ENCODE measurements at places on chromosomes 2 and 18.
A peak's percentile ranks its signal among the peaks of the same experiment; 100 is the strongest.

GRCh38 chr18:72325307-72325706 is 218.8 kb downstream of the CBLN2 start:
- no peak for DNase-seq

DNA sequence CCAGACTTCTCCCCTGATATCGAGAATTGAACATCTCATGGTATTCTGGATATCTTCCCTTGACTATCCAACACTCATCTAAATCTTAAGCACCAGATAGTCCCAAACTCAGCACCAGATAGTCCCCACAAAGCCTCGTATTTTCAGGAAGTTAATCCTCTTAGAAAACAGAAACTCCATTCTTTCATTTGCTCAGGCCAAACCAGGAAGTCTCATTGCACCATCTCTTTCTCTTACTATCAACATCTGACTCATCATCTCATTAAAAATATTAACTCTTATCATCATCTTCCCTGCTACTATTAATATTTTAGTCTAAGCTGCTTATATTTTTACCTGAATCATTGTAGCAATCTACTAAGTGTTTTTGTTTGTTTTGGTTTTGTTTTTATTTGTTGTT is 286.4 kb downstream of the GALNT13 start:
- DNase-seq, result no peak

DNA sequence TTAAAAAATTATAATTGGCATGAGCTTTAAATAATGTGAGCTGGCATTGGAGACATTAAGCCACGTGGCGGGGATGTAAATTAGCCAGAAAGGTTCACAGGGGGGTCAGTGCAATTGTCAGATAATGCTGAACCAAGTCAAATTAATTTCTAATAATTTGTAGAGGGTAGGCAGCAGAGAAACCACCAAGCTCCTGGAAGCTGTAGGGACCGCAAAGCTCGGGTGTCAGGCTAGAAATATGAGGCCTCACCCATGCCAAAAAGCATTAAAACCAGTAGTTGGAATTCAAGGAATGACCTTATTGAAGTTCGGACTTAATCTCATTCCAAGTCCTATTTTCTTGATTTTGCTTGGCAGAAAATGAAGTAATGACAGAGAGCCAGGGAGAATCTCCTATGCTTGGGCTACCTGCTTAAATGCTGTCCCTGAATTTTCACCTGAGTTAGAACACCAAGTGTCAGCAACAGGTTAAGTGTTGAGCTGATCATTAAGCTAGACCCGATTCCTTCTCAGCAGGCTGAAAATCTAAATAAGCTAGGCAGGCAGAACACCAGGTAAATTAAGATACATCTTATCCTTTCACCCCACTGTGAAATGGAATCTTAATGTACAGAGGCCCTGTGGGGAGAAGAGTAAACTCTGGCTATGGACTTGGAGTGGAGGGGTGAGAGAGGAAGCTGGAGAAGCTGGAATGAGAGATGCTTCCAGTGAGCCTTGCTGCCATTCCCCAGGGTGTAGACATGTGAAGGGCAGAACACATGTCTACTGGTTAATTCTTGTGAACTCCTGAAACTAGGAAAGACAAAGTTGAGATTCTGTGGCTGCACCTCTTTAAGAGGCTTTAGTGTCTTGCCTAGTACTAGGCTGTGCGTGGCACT is 520.0 kb downstream of the SLC4A3 start:
- DNase-seq, result peak; percentile 35

- DNase-seq, result peak; percentile 91
Observed at GRCh38 chr2:196293751-196294515, 122.6 kb upstream of the STK17B start.

DNA sequence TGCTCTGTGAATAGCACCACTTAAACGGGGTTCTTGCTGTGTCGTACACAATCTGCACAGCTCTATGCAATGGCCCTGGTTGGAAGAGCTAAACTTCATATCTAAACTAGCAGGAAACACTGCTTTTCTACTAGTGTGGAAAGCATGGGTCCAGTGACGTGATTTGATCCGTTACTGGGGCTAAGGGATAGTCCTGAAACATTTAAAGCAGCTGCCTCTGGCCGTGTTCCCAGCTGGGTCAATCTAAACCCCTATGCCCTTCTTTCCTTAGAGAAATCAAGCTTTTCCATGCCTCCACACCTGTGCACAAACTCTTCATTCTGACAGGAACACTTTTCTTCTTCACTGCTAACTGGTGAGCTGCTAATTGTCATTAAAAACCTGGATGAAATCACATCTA is 5.4 kb upstream of the IGFBP5 start:
- DNase-seq, result no peak

GRCh38 chr2:224958462-224958857 is 83.8 kb downstream of the DOCK10 start:
- DNase-seq, result peak; percentile 25

GRCh38 chr2:157053876-157054275 is 203.6 kb upstream of the GALNT5 start:
- DNase-seq, result no peak

DNA sequence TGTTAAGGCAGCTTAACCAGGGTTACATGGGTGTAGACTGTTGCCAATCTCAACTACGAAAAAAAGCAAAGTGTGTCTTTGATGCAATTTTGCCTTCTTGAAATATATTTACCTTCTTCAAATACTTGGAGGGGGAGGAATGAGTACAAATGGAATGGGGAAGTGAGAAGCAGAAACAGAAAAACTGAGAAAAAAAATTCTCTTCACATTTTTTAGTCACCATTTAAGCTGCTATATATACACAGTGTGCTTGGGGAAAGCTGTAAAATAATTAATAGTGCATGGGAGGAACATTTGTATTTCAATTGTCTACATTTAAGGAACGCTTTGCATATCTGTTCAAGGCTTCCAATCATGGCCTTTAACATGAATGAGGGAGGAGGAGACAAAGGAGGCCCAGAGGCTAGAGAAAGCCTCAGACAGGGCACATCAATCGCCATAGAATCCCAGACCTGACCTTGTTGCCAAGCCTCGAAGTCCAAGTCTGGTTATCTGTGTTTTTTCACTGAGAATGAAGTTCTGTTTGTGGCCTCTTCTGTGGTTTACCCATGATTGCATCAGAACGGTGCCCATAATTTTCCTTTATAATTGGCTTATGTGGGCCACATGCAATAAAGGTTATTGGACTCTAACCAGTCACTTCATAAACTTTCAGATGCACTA is 158.6 kb downstream of the PIK3C3 start:
- peak; percentile 52 for DNase-seq

GRCh38 chr2:190183539-190183938 is 121.0 kb upstream of the MSTN start:
- no peak for DNase-seq

- DNase-seq, result peak; percentile 56
Observed at GRCh38 chr2:20025065-20025786, 12.8 kb upstream of the MATN3 start.

DNA sequence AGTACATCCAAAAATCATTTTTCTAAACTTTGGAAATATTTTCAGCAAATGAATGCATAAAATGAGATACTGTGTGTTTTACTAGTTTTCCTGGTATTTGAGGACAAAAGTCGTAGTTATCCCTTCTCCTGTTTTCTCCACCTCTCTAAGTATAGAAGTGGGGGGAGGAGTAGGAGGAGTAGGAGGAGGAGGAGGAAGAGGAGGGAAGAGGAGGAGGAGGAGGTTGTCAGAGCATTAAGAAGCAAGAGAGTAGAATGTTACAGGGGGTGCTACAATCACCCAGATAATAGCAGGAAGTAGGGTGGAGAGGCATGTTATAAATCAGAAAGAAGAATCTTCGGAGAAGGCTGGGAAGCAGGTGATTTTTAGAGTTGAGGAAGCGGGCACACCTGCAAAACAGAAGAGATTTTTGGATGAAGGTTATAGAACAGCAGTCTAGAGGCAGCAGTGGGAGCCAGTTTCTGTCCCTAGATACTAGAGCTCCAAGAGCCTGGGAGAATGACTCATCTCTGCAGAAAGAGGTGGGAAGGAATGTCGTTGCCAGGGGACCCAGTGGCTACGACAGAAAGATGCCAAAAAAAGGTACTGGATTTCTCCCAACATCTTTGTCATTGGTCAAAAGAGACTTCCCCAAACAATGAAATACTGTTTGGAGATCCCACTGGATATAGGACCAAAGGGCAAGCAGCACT is 44.2 kb upstream of the AQP4 start:
- DNase-seq, result no peak

DNA sequence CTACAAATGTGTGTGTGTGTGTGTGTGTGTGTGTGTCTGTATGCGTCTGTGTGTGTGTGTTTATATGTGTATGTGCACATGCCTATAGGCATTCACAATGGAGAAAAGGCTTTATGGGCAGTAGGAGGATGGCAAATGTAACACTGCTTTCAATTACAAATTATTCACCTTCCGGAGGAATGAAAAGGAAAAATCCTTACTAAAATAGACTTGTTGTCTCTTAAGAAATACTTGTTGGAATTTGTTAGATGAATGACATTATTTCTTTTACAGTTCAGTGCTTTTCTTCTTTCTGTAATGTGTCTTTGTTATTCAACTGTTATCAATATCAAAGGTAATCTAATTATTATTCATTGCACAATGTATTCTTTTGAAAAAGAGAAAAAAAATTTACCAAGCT is 874.3 kb downstream of the ERBB4 start:
- DNase-seq, result no peak

DNA sequence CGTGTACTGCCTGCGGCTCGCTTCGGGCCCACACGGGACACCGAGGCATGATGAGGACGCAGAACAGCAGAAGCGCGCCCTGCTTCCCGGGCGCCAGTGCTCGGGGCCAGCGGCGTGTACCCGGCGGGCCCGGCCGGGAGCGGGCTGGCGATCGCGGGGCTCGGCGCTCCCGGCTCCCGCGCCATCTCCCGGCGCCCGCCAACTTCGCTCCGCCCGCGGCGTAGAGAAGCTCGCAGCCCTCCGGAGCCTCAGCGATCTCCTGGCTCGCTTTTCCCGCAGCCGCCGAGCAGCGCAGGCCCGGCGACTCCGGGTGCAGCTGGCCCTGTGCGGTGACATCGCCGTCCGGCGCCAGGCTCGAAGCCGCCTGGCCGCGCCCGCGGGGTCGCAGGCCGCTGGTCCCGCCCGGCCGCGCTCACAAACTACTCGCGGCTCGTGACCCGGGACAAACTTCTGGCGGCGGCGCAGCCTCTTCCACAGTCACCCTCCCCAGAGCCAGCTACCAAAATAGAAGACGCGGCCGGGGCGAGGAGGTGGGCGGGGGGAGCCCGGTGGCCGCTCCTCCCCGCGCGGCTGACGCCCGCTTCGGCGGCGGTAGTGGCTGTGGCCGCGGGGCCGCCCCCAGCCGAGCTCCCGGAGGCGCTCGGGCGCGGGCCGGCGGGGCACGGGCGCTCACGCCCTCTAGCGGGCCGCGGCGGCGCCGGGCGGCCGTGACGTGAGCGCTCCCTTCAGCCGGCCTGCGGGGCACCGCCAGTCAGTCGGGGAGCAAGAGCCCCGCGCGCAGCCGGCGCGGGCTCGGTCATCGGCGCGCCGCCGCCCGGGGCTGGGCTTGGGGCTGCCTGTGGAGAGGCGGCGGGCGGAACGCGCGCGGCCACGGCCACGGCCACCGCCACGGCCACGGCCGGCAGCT is at the start of gene PTPRM:
PTPRM (plus strand) TSS at position 750 of the 907 bp plus-strand sequence. CDS start 503 bp downstream, outside the sequence.
- DNase-seq, result peak; percentile 76

DNA sequence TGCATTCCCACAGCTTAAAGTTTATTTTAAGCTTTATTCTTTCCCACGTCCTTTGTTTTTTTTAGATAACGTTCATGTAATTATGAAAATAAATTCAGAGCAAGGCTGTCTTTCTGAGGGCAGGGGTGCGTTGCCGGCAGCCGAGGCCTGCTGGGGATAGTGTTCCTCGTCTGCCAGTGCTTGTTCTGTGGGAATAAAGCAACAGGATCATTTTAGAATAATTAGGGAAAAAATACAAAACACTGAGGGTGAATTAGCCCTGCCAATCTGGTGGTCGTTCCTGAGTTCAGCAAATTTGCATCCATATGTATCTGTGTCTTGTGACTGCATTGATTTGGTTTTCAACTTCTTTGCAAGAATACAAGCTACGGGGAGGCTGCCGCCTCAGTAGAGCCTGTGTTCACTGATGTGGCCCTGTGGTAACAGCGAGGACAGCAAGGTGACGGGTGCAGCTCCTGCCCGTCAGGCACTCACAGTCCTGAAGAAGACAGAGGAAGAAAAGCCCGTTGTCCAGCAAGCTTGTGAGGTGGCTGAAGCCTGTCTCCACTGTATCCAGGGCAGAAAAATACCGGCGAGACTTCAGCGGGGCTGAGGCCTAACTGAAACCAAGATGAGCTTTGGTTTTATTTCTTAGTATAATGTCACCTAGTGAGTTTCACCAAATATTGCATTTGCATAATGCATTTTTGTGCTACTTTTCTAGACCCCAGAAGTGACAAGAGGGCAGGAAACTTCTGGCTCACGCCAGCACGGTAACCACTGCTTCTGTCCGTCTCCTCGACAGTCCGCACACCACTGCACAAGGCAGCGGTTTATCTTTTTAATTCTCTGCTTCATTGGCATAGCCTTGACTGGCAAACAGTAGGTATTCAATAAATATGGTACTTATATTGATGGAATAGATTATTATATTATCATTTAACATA is 64.5 kb downstream of the SH3YL1 start:
- DNase-seq, result no peak

DNA sequence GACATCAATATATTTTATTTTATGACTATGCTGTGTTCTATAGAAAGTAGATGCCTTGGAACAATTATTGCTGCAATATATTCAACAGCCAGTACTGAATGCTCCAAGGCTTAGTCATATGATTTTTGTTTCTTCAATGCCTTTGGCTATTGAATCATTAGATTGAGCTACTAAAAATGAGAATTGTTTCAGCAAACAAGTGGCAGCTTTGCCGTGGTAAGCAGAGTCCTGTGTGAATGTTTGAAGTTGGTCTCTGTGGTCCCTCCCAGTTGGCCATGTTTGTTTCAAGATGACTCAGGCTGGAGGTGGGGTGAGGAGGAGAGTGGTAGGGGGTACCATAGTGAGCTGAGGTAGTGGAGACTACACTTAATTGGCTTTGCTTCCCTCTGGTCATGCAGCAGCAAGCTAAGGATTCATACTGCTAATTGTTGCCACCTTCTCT is 198.6 kb upstream of the EPAS1 start:
- peak; percentile 87 for DNase-seq

- peak; percentile 59 for DNase-seq
Observed at GRCh38 chr18:70931942-70932814, 643.3 kb downstream of the SOCS6 start.

- no peak for DNase-seq
Observed at GRCh38 chr2:28547223-28547860, 51.5 kb downstream of the PLB1 start.

DNA sequence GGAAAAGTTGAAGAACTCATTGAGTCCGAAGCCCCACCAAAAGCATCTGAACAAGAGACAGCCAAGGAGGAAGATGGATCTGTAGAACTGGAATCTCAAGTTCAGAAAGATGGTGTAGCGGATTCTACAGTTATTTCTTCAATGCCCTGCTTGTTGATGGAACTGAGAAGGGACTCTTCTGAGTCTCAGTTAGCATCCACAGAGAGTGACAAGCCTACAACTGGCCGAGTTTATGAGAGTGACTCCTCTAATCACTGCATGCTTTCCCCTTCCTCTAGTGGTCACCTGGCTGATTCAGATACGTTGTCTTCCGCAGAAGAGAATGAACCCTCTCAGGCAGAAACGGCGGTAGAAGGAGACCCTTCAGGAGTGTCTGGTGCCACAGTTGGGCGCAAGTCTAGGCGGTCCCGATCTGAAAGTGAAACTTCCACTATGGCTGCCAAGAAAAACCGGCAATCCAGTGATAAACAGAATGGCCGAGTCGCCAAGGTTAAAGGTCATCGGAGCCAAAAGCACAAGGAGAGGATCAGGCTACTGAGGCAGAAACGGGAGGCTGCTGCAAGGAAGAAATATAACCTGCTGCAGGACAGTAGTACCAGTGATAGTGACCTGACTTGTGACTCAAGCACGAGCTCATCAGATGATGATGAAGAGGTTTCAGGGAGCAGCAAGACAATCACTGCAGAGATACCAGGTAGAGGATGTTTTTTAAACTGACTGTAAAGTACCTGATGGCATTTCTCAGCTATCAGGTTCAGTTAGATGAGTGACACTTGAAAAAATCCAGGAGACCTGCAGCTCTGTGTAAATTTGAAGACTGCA is 111.9 kb downstream of the HAUS1 start:
- no peak for DNase-seq
